ENCODE measurements at places on chromosomes 5 and 9.

GRCh38 chr9:130658893-130659698 is 5.3 kb upstream of the PRDM12 start:
- DNase-seq: no peak

DNA sequence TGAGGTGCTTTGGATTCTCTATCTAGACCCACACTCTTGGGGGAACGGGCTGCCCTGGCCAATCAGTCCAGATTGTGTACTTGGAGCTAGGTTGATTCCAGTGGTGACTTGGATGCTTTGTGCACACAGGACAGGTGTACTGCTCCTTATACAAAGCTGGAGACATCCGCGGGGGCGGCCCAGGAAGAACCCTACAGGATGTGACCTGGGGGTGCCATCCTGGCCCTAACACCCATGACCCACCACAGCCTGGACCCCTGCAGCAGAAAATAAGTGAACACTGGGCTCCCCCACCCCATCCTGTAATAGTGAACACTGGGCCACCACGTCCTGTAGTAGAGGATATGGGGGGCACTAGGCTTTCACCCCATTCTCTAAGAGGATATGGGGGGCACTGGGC is 12.1 kb upstream of the PLEKHG4B start:
- no peak for DNase-seq

- DNase-seq: no peak
Measured at GRCh38 chr5:91787718-91788117, 404.6 kb upstream of the ARRDC3 start.

DNA sequence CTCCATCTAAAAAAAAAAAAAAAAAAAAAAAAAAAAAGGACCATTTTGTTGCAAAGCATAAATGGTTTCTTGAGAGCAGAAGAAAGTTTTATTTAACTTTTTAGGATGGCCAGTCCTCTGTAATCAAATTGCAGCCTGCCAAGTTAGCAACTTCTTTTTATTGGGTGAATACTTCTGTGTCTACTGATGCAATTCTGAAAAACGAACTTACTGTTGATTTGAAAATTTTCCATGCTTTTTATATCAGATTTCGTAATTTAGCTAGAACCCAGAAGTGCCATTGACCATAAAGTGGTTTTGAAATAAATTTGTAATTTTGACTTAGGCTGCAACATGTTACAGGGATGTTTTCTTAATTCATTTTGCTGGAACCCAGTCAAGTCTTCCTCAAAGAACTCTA is 269.1 kb upstream of the ACTBL2 start:
- no peak for DNase-seq

DNA sequence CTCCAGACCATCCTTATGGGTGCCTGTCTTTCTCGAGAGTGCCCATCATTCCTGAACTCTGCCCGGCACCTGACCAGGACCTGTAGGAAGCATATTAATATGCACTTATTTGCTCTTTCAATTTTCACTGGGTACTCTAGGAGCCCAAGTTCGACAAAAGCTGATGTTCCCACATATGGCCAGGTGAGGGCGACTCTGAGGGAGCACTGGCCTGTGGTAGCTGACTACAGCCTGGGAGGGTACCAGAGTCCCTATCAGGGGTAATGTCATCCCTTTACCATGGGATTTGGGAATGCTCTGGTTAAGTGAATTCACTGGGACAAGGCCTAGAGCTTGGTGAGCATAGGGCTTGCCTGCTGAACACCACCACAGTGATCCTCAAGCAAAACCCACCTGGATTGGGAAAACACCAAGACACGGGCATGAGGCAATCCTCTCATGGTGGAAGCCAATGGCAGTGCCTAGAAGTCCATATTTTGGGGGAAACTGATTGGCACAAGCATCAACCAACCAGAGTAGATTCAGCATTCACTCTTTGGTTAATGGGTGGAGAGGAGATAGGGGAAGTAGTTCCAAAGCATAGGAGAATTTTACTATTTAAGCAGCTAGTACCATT is 112.2 kb downstream of the MTX3 start:
- DNase-seq: no peak

DNA sequence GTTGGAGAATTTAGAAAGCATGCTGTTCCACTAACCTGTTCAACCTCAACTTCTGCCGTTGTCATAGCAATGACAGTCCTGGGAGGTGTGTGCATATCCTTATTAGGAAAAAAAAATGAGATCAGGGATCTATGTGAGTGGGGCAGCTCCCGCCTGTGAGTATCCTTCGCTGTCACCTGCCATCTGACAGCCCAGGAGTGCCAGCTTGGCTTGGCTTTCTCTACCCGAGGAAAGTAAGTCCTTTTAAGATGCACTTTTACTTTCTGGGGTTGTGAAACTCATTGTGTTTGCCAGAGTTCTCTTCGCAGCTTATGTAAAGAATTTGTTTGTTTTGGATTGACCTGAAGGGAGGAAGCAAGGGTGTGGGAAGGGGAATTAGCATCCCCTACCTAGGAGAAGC is 21.8 kb downstream of the PCDHAC2 start:
- DNase-seq: no peak

DNA sequence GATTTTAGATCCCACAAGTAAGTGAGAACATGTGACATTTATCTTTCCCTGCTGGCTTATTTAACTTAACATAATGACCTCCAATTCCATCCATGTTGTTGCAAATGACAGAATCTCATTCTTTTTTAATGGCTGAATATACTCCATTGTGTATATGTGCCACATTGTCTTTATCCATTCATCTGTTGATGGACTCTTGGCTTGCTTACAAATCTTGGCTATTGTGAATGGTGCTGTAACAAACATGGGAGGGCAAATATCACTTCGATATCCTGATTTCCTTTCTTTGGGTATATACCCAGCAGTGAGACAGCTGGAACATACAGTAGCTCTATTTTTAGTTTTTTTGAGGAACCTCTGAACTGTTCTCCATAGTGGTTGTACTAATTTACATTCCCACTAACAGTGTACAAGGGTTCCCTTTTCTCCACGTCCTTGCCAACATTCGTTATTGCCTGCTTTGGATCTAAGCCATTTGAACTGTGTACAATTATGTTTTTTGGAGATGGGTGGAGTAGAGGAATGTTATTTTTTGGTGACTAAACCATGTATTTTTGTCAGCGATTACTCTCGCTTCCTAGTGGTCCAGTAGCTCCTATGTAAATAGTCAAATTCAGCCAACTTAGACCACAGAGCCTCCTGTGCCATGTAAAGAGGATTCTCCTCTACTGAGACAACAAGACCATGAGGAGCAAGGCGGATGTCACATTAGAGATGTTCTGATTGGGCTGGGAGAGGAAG is 60.6 kb downstream of the TNFSF15 start:
- DNase-seq: no peak

- no peak for DNase-seq
Measured at GRCh38 chr9:14238518-14238917, 75.4 kb downstream of the NFIB start.

DNA sequence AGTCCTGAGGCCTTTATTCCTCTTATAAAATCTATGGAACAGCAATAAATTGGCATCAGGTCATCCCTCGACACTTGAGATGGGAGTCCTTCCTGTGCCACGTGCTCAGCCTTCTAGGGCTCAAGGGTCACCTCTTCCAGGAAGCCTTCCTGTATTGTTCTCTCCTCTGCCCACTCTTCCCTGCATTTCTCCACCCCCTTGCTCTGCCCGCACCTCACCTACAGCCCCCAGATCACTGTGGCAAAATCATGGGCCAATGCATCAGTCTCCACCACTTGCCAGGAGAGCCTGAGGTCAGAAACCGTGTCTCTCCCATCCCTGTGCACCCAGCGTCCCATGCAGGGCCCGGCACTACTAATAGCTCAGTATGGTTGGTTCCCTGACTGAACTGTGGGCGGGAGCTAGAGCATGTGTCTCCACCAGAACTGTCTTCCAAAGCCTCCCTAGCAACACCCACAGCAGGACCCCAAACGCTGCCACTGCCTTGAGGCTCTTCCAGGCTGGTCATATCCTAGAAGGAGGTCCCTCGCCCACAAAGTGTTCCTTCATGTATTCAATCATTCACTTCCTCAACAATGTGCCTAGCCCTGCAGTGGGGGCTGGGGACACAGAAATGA is 13.5 kb downstream of the DUSP1 start:
- DNase-seq: no peak

- DNase-seq: no peak
Measured at GRCh38 chr5:58183078-58183785, 276.7 kb downstream of the PLK2 start.

- DNase-seq: no peak
Measured at GRCh38 chr5:85170183-85170582, 785.5 kb upstream of the EDIL3 start.

GRCh38 chr9:132008184-132008803 is 71.4 kb downstream of the MED27 start:
- no peak for DNase-seq

- no peak for DNase-seq
Measured at GRCh38 chr5:64767959-64768357, 533 bp downstream of the SREK1IP1 start.

- DNase-seq: no peak
Measured at GRCh38 chr9:125911861-125912644, 164.9 kb downstream of the PBX3 start.

- DNase-seq: no peak
Measured at GRCh38 chr5:135045488-135045887, 11.5 kb upstream of the PITX1 start.

DNA sequence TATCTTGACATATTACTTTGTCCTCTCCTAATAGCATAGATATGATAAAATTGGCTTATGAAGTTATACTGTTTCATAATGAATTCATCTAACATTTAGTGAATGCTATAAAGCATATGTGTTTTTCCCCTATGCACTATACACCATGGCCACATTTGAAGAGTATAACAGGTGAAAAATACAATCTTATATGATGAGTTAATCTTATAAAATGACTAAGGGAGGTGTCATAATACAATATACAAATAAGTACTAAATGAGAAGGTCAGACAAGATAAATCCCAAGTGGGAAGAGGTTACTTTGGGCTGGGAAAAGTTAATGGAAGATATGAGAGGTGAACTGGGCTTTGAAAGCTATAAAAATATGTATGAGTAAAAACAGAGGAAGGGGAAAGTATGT is 174.4 kb downstream of the PCSK1 start:
- no peak for DNase-seq

DNA sequence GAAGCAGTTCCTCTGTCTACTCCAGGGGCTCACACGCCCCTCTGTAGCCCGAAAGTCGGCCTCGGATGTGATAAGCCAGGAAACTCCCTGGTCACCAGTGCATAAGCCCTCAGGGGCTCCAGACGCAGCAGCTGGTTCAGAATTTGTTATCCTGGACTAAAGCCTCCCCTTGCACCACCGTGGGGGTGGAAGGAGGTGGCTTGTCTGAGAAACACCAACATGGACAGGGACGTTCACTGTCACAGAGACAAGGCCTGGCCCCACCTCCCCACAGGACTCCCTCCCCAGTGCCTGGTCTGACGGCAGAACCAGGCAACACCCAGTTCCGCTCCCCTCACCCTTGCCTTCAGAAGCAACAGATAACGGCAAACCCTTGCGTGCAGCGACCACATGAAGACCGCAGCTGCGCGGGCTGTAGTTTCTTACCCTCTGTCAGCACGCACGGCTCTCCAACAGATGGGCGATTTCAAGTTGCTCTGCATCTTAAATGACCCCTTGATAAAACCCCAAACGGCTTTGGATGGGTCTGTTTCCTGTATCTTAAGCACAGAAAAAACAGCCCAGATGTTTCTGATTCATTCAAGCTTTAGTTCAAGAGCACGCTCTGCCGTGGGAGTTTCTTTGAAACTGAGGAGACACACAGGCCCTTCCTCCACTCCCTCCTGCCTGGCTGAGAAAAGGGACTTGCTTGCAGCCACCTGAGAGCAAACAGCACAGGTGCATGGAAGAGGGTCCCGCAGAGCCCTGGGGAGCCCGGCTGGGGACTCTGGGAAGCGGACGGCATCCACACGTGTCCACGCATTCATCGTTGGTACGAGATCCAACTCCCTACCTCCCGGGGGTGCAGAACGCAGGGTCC is 44.7 kb upstream of the NKD2 start:
- DNase-seq: no peak

DNA sequence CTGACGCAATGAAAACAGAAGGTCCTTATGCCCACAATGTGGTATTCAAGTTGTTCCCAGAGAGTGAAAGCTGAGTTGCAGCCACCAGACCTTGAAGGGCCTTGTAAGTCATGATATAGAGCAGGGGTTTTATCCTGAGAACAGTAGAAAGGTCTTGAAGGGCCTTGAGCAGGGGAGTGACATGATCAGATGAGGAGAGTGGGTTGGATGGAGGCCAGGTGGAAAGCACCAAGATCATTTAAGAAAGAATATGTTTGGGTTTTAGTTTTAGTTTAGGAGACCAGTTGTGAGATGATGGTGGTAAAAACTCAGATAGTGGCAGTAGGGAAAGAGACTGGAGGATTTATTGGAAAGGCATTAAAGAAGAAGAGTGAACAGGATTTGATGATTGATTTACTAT is 5.9 kb downstream of the ITGA2 start:
- no peak for DNase-seq

DNA sequence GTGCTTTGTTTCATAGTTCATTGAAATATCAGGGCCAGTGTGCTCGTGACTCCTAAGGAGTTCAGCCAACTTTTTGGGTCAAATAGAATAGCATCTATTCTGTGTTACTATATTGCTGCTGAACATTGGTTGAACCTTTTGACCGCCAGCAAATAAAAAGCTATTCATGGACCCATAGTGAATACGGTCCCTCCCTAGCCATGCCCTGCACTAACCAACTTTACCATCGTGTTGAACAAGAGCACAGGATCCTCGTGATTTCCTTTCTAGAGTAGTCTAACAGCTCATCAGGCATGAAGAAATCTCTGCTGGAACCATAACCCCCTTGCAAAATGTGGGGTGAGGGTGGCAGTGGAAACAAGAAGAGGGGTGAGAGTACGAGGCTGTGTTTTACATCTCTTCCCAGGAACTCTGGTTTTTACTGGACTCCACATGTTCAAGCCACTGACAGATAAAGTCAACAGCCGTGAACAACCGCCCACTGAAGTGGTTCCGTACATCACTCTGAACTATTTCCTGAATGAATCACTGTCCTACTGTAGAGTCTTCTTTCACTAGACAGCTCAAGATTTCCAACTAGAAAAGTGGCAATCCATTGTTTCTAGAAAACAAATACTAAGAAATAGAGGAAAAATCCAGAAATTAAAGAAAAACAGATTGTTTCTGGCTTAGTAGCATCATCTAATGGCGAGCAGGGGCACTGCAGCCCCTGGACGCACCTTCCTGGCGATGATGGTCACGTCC is 70.1 kb upstream of the SPATA31E1 start:
- DNase-seq: no peak

DNA sequence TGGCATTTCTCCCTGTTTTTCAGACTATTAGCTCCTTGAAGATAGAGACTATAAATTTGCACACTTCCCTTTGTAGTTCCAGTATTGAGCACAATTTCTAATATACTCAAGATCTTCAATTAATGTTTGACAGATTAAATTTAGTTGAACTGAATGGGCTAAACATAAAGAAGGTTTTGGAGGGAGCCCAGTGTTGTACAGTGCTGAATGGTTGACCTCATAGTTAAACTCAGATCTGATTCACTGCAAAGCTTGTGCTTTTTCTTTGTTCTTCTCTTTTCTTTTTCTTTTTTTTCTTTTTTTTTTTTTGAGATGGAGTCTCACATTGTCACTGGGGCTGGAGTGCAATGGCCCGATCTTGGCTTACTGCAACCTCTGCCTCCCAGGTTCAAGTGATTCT is 411.7 kb upstream of the ZNF462 start:
- DNase-seq: no peak

All from D721Med (cell line).